Activated naive CD8-positive, alpha-beta T cell treated with anti-CD3 and anti-CD28 coated beads for 36 hours (primary cell): ENCODE measurements at places on chromosomes 2 and 18. TPM values are rescaled to one million over a fixed set of nuclear protein-coding genes. Genes with fewer than 3 reads are reported as not detected.

DNA sequence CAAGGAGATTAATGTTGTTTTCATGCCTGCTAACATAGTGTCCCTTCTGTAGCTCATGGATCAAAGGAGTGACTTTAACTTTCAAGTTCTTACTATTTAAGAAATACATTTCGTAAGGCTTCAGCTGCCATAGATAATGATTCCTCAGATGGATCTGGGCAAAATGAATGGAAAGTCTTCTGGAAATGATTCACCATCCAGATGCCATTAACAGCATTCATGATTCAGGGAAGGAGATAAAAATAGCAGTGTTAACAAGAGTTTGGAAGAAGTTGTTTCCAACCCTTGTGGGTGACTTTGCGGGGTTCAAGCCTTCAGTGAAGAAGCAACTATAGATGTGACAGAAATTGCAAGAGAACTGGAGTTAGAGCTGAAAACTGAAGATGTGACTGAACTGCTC, 17.0 kb downstream of the VRK2 start:
- no peak for DNase-seq

GRCh38 chr2:187271825-187272224, 176.2 kb downstream of the CALCRL start:
- DNase-seq, result no peak

DNA sequence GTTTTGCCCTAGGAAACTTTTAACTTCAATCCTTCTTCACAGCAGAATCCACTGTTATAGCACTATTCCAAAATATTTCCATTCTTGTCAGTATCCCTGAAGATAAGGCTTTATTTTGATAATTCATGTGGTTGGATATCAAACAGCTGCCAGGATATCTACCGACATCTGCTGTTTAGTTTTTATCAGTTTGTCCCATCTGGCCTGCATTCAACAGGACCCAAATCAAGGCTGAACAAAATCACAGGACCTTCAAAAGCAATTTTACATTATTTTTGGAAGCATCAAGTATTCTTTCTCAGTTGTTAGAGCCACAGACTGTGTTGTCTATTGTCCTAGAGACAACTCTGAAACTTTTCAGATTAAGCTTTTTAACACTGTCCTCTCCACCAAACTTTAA, 429.0 kb upstream of the PIK3C3 start:
- DNase-seq, result no peak

GRCh38 chr2:242038928-242039341, 169.4 kb downstream of the RTP5 start:
- DNase-seq, result no peak

DNA sequence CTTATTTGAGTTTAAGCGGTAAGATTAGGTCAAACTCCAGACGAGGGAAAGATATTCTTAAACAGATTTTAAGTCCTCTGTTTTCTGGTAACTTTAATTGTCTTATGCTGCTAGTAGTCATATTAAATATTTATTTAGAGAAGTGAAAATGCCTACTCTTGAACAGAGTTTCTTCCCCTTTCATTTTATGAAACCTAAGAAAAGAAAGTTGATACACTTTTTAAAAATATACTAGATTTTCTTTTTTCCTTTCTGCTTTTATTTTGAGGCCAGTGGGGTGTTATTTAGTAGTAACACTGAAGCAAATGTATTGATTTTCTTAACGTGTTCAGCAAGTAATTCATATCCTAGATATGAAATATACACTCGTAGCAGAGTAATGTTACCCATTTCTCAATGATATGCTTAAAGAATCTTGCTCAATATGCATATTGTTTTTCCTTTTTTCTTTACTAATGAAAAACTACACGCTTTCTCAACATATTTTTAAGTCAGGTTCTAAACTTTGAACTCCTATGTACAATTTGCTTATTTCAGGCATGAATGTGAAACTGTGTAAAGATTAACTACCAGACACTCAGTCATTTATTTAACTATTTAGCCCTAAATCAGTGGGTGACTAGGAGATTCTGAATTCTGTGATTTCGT, 691 bp downstream of the KYNU start:
- DNase-seq, result no peak

GRCh38 chr2:131022731-131023130, 70.5 kb downstream of the FAM168B start:
- no peak for DNase-seq

GRCh38 chr2:240374085-240374907, 61.2 kb upstream of the GPC1 start:
- DNase-seq, result no peak

GRCh38 chr18:28041366-28041765, 135.6 kb downstream of the CDH2 start:
- no peak for DNase-seq

GRCh38 chr2:60446413-60447267, 106.8 kb downstream of the BCL11A start:
- DNase-seq, result no peak

DNA sequence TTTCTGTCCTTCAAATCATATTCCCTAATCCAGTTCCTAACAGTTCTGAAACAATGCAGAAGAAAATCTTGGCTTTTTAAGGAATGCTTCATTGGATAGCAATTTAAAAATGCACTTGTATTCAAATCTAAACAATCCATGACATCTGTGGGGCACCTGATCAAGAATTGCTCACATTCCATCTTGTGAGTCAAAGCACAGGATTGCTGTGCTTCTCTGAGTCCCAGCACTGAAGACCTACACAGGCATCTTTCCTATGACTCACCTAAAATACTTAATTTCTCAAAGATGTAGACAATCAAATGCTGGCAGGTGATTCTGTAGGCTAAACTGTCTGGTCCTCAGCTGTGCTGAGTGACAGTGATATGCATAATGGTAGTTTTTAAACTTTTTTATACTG, 10.1 kb upstream of the ATP8B1 start:
- DNase-seq, result no peak

GRCh38 chr2:185152186-185152585, 553.9 kb downstream of the ZNF804A start:
- DNase-seq, result no peak

DNA sequence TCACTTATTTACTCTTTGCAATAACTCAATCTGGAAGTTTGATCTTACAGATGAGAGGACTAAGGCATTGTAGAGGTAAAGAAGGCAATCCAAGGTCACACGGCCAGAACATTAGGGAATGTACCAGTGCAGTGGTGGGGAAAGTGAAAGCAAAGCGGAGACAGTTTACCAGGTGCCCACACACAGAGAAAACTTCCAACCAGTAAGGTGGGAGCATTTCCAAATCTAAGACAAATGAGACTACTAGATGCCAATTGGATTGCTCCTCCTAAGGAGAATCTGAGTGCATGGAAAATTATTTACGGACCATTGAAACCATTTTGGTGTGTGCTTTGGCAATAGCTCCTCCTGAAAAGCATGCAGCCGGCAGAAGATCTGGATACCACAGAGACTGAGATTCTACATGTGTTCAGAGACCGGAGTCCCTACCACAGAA, 34.9 kb downstream of the SLC20A1 start:
- DNase-seq, result no peak

DNA sequence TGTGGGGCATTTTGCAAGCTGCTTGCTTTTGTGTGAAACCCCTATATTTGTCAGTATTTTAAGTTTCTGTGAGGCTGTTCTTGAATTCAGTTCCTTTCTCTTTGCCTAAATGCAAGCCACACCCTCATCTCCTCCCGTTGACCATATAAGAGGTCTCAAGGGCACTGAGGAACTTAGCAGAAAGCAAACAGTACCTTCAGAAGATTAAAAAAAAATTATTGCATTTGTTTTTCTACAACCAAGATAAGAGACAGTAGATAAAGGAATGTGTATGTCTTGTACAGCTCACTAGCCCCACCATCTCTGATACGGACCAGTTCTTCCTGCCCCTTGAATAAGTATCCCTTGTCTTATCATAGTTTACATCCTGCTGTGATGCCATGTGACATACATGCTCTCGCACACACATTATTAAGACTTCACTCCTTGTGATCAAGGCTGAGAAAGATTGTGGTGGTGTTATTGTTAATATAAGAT, 64.2 kb downstream of the NPAS2 start:
- no peak for DNase-seq

DNA sequence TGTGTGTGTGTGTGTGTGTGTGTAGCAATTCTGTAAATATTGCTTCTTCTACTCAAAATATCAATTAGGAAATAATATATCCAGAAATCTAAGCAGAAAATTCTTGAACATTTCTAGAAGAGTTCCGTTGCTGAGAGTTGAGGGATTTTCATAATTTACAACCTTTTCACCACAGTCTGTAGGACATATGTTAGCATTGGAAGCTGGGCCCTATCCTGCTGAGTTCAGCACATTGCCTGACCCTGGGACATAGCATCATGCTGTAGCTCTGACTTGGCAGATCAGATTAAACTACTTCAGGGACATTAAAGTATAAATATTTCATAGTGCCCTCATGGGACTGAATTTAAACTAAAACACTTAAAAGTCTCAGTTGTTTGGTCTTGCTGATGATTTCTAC, 129.2 kb upstream of the KCNH7 start:
- no peak for DNase-seq

GRCh38 chr2:37560241-37560848, 111.1 kb downstream of the CDC42EP3 start:
- no peak for DNase-seq

Gene CIB4
- not detected for total RNA-seq

Gene GAREM2
- total RNA-seq, result 2.7 TPM

Gene ADGRF3
- total RNA-seq, result 5.2 TPM

Gene VIT
- total RNA-seq, result not detected

Gene POTEC
- not detected for total RNA-seq

Gene NR4A2
- 47.7 TPM for total RNA-seq

Gene SLC38A11
- not detected for total RNA-seq

Gene CREG2
- not detected for total RNA-seq

Gene IL1RL1
- 0.10 TPM for total RNA-seq
